ENCODE measurements at places on chromosomes 2 and 18. TPM values are rescaled to one million over a fixed set of nuclear protein-coding genes. Genes with fewer than 3 reads are reported as not detected.

Gene TMEM18
- 33.2 TPM for total RNA-seq

Gene PAX3
- not detected for total RNA-seq

Gene ALLC
- total RNA-seq = not detected

Gene COL3A1
- 0.76 TPM for total RNA-seq

DNA sequence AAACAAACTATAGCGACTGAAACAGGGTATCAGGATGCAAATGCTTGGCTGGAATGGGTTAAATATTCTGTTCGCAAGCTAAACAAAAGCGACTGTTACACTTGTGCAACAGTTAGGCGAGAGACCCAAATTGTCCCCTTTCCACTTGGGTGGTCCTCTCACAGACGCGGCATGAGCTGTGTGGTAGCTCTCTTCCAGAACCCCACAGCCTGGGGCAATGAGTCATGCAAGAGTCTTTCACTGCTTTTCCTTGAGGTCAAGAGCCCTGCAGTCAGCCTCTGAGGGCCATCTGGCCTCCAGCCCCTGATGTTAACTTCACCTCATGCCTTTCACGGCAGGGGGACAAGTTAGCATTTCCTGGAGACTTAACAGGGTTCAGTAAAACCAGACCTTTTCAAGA is 25.7 kb downstream of the SULT1C4 start:
- DNase-seq = no peak

DNA sequence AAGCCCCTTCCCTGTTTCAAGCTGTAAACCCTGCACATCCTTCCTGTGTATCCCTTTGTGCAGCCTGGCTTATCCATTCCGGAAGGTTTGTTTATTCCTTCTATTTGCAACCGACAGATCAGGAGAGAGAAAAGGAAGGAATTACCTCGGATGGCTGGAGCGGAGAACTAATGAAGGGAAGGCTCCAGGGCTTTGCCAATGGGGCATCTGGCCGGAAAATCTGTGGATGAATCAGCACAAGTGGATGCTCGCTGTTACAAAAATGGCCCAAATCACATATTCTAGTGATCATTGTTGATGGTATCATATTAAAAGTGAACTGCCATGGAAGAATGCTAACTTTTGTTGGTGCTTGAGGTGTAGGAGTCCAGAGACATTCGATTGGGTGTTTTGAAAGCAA is 97.1 kb downstream of the AQP4 start:
- DNase-seq = no peak

GRCh38 chr18:647304-647703 is 10.1 kb upstream of the TYMS start:
- DNase-seq = no peak

GRCh38 chr2:233430081-233430480 is 75.8 kb downstream of the DGKD start:
- no peak for DNase-seq

DNA sequence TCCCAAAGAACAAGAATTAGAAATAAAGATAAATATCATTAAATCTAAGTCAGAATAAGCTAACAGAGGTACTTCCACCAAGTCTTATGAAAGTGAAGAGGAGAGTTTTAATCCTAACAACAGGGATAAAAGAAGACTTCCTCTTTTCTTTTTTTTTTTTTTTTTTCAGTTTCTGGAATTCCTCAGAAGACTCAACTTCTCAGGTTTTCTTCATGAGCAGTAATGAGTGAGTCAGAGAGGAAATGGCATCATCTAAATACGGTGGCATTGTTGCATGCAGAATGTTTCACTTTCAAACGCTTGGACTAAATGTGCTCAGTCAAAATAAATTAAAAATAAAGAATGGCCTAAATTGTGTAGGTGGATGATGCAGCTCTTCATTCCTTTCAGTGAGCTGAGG is 45.6 kb upstream of the ARHGAP15 start:
- DNase-seq = no peak
